Mesendoderm (in vitro differentiated cells): ENCODE measurements at places on chromosomes 16 and 17.

DNA sequence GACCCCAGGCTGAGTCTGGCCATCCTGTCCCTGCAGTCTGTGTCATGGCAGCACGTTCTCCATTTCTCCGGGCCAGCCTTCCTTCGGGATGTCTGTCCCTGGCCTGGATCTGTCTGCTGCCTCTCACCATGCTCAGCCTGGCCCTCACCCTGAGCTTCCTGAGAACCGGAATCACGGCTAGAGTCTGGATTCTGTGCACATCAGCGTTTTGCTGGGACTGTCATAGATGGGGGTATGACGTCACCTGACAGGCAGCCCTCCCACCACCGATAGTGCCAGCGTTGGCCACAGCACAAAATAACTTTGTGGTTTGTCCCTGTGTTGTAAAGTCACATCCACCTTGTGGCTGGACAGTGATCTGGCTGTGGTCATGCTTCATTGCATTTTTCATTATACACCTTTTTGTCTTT, 59.2 kb downstream of the B9D1 start:
- DNase-seq, result no peak
- no peaks in the 10 kb centered on the region for H3K27me3 ChIP-seq
- no peak overlapping the region for H3K4me3 ChIP-seq
- no peaks in the 10 kb centered on the region for H3K36me3 ChIP-seq
- H3K27ac ChIP-seq, result no peak overlapping the region

- no peaks in the 10 kb centered on the region for H3K4me1 ChIP-seq
- no peak for DNase-seq
- no peaks in the 10 kb centered on the region for H3K27me3 ChIP-seq
- H3K4me3 ChIP-seq, result no peak overlapping the region
Measured at GRCh38 chr17:73271072-73271471, 9.4 kb upstream of the CPSF4L start.

DNA sequence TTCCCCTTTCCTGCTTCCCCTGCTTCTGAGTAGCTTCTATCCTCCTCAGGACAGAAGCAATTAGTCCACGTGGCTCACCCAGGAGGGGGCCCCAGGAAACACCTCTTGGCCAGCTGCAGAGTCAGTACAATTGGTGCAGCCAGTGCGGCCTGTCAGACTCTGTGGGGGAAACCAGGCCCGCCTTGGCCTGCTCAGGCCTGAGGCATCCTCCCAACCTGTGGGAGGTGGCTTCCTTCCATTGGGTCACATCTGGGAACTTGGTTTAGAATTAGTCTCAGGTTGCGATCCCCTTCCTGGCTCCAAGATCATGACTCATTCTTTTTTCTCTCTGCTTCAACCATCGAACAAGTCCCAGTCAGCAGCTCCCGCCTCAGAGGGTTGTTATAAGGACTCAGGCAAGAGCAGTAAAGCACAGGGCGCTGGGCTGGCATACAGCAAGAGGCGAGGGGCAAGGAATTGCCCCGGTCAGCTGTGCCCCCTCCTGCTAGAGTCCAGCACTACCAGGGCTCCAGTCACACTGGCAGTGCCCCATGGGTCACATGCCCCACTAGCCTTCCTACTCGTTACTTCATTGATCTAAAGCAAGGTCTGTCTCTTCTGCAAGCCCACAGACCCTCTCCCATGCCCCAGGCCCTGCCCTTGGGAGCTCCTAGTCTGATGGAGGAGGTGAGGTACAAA, 8.1 kb upstream of the EPX start:
- peak; percentile 88 for DNase-seq
- H3K27ac ChIP-seq, result no peak overlapping the region
- H3K4me1 ChIP-seq, result no peaks in the 10 kb centered on the region
- H3K27me3 ChIP-seq, result no peaks in the 10 kb centered on the region
- H3K4me3 ChIP-seq, result no peak overlapping the region

GRCh38 chr17:5011928-5012327, 14.2 kb downstream of the KIF1C start:
- H3K36me3 ChIP-seq, result peaks cover 17% of the 10 kb centered on the region
- no peaks in the 10 kb centered on the region for H3K4me1 ChIP-seq
- DNase-seq, result no peak
- no peaks in the 10 kb centered on the region for H3K27me3 ChIP-seq
- no peak overlapping the region for H3K27ac ChIP-seq

DNA sequence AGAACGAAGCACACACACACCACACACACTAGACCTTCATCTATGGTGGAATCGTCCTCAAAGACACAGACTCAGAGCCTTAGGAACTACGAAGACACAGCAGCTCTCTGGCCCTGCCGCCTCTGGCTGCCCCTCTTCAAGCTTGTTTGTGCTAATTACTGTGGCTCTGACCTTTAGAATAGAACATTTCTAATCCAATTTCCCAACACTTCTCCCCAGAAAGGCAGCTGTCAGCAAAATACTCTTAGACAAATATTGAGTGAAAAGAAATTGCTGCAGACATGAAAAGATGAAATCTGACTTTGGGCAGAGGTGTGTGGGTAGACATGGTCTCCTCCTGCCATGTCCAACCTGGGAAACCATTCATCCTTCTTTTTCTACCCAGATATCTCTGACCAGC, 152.0 kb upstream of the DNAH9 start:
- no peak overlapping the region for H3K4me3 ChIP-seq
- DNase-seq, result no peak
- no peaks in the 10 kb centered on the region for H3K4me1 ChIP-seq
- H3K27ac ChIP-seq, result no peak overlapping the region
- no peaks in the 10 kb centered on the region for H3K27me3 ChIP-seq

DNA sequence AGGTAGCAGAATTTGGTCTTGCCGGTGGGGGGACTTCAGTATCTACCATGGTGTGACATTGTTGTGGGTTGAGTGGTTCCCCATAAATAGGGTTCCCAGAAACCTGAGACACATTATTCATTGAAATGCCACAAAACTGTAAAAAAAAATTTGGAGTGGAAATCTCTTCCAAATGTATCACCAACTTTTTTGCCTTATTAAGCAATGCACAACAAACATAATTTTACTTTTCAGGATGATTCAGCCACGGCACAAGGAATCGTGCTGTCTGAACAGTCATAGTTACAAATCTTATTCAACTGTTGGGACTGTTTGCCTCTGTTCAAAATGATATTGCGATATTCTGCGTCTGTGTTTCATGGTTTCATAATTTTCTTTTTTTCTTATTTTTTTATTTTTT, 181.2 kb downstream of the NTN1 start:
- no peaks in the 10 kb centered on the region for H3K4me1 ChIP-seq
- H3K27ac ChIP-seq, result no peak overlapping the region
- H3K4me3 ChIP-seq, result no peak overlapping the region
- DNase-seq, result no peak
- H3K36me3 ChIP-seq, result no peaks in the 10 kb centered on the region

GRCh38 chr16:2244301-2244700, 7.1 kb downstream of the ECI1 start:
- no peak overlapping the region for H3K4me3 ChIP-seq
- H3K27me3 ChIP-seq, result no peaks in the 10 kb centered on the region
- DNase-seq, result peak; percentile 40
- no peak overlapping the region for H3K27ac ChIP-seq
- no peaks in the 10 kb centered on the region for H3K4me1 ChIP-seq

DNA sequence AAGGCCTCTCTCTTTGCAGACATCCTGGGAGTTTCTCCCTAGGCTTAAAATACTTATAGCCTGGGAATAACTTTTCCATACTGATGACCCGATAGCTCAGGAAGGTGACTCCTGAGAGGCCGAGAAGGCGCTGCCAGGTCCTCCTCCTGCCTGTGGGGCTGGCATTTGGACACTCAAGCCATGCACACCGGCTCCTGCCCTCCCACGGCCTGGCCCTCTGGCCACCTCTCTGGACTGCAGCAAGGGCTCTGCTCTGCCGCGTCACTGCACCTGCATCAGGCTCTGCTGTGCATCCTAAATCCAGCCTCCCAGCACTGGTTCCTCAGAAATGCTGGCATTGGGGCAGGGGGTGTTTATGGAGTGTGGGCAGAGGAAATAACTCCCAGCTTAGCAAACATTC, 14.2 kb downstream of the KCNG4 start:
- H3K27ac ChIP-seq, result no peak overlapping the region
- no peaks in the 10 kb centered on the region for H3K4me1 ChIP-seq
- no peaks in the 10 kb centered on the region for H3K27me3 ChIP-seq
- no peak overlapping the region for H3K4me3 ChIP-seq

- no peaks in the 10 kb centered on the region for H3K4me1 ChIP-seq
- H3K27me3 ChIP-seq, result no peaks in the 10 kb centered on the region
- no peaks in the 10 kb centered on the region for H3K36me3 ChIP-seq
- no peak overlapping the region for H3K4me3 ChIP-seq
- DNase-seq, result no peak
Measured at GRCh38 chr17:1730326-1731193, 6.1 kb downstream of the WDR81 start.

DNA sequence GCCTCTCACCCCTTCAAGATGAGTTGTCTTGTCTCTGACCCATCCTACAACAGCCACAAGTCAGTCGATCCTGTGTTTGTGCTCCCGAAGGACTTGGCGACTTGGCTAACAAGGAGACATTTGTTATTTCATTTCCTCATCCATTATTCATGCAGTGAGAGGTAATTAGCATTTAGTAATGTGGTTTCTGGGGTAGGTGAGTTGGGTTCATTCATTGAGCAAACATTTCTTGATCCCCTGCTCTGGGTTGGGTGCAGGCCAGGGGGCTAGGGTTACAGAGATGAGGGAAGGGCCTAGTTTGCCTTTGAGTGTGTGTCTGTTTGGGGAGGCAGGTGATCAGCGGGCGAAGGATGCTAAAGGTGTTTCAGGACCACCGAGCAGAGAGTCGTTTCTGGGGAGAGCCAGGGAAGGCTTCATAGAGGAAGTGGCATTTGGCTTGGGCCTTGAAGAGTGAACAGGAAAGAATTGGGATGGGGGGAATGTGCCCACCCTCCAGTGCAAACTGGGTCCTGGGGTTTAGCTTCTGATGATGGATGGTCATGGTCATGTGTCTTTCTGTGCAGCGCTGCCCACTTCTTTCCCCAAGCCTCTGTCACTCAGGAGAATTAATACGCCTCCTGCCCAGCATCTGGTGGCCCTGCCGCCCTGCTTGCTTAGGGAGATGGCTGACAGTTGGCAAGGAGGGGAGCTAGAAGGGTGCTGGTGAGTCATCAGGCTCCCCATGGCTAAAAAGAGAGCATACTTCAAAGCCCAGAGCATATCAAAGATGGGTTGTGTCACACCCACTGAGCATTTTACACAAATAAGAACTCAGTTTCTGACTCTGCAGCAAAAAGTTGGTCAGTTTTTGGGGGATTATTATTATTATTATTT, 38.5 kb downstream of the MSI2 start:
- peaks cover 10% of the 10 kb centered on the region for H3K4me1 ChIP-seq
- DNase-seq, result peak; percentile 40
- H3K36me3 ChIP-seq, result no peaks in the 10 kb centered on the region
- H3K4me3 ChIP-seq, result no peak overlapping the region

GRCh38 chr17:61401389-61402072, 1.9 kb downstream of the TBX2 start:
- H3K4me1 ChIP-seq, result no peaks in the 10 kb centered on the region
- no peaks in the 10 kb centered on the region for H3K36me3 ChIP-seq
- H3K27ac ChIP-seq, result no peak overlapping the region
- no peak overlapping the region for H3K4me3 ChIP-seq

- no peaks in the 10 kb centered on the region for H3K4me1 ChIP-seq
- peaks cover 25% of the 10 kb centered on the region for H3K36me3 ChIP-seq
- no peak overlapping the region for H3K27ac ChIP-seq
- H3K27me3 ChIP-seq, result no peaks in the 10 kb centered on the region
Measured at GRCh38 chr17:13002761-13003453, 14.9 kb downstream of the ELAC2 start.

GRCh38 chr16:14490235-14490634, 139.8 kb downstream of the PARN start:
- no peak overlapping the region for H3K27ac ChIP-seq
- no peaks in the 10 kb centered on the region for H3K27me3 ChIP-seq
- no peak overlapping the region for H3K4me3 ChIP-seq
- peaks cover 9% of the 10 kb centered on the region for H3K4me1 ChIP-seq
- no peaks in the 10 kb centered on the region for H3K36me3 ChIP-seq

DNA sequence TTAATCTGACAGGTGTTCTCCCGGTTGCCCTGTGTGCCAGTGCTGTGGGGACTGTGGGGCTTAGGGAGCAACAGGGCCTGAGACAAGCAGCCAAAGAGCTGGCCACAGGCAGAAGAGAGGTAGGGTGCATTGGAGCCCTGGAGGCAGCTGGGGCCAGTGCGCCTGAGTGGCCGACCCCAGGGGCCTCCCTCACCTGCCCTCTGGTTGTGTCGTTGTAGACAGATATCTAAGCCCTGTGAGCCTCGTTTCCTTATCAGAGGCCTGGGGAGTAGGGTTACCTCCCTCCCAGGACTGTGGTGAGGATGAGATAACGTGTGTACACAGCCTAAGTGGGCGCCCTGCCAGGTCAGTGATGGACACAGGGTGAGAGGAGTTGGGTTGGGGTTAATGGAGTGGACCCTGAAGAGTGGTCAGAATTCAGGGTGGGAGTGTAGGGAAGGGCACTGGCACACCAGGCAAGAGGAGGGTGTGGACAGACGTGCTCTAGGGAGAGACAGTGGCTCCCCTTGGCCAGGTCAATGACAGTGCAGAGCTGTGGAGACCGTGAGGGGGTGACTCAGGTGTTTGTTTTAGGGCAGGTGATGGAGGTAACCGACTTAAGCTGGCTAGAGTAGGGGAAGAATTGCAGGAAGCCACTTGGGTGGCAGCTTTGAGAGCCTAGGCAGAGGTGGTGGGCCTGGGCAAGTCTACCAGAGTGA, 3.4 kb downstream of the NARF start:
- no peak overlapping the region for H3K27ac ChIP-seq
- no peaks in the 10 kb centered on the region for H3K4me1 ChIP-seq
- no peak for DNase-seq
- H3K4me3 ChIP-seq, result no peak overlapping the region
- peaks cover 2% of the 10 kb centered on the region for H3K36me3 ChIP-seq

- no peaks in the 10 kb centered on the region for H3K36me3 ChIP-seq
- H3K4me1 ChIP-seq, result peaks cover 24% of the 10 kb centered on the region
- peak overlapping the region; percentile 95 for H3K27ac ChIP-seq
- no peak overlapping the region for H3K4me3 ChIP-seq
- H3K27me3 ChIP-seq, result no peaks in the 10 kb centered on the region
Measured at GRCh38 chr17:32519228-32520103, 32.7 kb downstream of the CDK5R1 start.

DNA sequence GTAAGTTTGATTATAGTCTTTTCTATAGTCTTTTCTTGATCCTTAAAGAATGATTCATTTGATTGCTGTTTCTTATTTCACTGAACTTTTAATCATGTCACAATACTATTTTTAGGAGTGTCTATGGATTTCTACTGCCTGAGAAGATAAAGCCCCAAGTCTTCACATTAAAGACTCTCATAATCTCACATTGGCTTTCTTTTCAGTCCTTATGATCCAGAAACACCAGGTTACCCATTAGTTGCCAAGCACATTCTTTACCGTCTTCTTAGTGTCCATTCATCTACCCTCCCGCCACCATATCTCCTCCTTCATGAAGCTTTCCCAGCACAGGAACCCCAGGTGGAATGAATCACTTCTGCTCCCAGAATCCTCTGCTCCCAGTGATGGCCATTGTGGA, 49.5 kb upstream of the MYOCD start:
- no peak for DNase-seq
- no peak overlapping the region for H3K4me3 ChIP-seq
- no peaks in the 10 kb centered on the region for H3K27me3 ChIP-seq
- H3K4me1 ChIP-seq, result no peaks in the 10 kb centered on the region
- no peaks in the 10 kb centered on the region for H3K36me3 ChIP-seq
- H3K27ac ChIP-seq, result no peak overlapping the region
